ENCODE measurements at places on chromosomes 12 and 14. TPM values are rescaled to one million over a fixed set of nuclear protein-coding genes. Genes with fewer than 3 reads are reported as not detected.
A peak's percentile ranks its signal among the peaks of the same experiment; 100 is the strongest.

DNA sequence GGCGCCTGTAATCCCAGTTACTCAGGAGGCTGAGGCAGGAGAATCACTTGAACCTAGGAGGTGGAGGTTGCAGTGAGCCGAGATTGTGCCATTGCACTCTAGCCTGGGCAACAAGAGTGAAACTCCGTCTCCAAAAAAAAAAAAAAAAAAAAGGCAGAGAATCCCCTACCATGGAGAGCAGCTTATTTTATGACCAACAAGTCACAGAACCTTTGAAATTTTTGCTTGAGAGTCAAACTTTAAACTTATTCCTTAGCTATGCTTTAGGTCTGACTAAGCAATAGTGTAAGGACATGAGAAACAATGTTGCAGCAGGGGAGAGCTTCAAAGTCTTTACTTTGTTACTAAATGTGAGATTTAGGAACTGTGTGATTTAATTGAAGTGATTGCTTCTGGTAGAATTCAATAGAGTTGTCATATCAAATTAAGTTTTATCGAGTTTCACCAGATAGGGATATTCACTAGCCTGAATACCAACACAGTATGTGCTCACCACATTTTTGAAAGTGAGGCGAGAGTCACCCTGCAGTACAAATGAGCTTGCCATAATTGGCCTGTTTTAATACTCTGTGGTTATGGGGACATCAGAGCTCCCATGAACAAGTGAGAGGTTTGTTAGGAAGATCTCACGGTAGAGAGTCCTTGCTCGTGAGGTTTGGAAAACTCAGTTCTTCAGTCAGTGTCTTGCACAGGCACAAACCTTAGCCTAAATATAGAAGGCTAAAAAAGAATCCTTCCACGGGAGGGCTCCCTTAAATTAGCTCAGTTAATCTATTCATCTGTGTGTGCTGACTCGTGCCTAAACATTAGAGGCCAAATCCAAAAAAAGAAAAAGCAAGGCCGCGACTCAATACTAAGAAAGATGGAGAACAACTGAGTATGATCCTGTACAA, 108.6 kb downstream of the SAMD4A start:
- DNase-seq: no peak

The PZP gene
- total RNA-seq: not detected

GRCh38 chr12:29155079-29155478, 6.0 kb downstream of the FAR2 start:
- DNase-seq: peak; percentile 16

DNA sequence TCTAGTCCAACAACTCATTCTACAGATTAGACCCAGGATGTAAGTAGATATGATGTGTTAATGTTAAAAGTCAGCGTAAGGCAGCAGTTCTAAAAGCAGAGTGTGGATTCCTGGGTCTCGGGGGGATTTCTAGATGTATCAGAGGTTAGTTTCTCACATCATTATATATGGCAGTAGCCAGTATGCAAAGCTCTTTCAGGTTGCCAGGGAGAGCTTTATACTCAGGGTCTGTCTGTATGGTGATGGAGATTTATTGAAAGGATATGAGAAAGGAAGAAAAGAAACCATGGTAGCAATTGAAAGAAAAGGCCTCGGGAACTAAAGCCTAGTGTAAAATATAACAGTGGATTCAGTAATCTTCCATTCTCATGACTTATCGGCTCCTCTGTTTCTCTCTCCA, 26.2 kb upstream of the PAWR start:
- DNase-seq: no peak

DNA sequence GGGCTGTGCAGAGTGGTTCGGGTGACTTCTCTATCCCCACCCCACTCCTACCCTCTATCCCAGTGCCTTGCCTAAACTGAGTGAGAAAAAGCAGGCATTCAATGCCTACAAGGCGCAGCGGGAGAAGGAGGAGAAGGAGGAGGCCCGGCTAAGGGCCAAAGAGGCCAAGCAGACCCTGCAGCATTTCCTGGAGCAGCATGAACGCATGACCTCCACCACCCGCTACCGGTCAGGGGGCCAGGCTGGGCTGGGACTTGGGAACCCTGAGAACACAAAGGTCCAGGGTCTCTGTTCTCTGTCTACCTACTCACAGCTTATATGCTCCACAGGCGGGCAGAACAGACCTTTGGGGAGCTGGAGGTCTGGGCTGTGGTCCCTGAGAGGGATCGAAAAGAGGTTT, 11.7 kb downstream of the PRPF40B start:
- DNase-seq: no peak

DNA sequence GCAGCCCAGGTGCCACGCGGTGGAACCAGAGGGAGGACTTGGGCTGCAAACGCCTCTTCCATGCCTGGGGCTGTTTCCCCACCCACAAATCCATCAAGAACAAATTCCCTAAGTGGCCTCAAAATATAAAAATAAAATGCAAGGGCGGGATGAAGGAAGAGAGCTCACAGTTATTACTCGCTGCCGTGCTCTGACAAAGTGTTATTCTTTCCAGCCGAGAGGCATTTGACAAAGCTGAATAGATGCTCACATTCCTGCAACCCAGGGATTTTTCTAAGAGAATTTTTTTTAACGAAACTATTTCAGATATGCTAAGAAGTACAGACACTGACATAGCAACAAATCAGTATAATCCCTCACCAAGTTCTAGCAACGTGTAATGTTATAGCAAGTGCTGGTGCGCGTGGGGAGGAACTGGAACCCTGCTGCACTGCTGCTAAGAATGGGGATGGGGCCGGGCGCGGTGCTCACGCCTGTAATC, 70.7 kb downstream of the SCARB1 start:
- no peak for DNase-seq

- no peak for DNase-seq
Observed at GRCh38 chr12:58396239-58396638, 454.9 kb downstream of the ATP23 start.

DNA sequence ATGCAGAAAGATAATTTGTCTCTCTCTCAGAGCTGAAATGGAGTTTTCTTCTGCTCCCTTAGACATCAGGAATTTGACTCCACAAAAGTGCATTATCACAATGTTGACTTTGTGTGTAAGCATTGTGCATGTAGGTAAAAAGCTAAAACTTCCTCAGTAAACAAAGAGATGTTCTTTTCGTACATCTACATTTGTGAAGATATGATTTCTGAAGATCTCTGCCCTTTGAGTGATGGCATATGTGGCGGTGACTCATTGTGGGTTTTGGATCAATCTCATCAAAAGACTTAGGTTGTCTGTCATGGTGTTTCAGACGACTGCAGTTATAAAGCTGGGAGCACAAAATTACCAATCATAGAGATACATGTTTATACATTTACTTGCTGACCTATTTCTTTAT, 411.4 kb upstream of the LMO3 start:
- DNase-seq: no peak

Measured in OCI-LY7 (cell line).